ENCODE measurements at places on chromosomes 2 and 18.
A peak's percentile ranks its signal among the peaks of the same experiment; 100 is the strongest.

DNA sequence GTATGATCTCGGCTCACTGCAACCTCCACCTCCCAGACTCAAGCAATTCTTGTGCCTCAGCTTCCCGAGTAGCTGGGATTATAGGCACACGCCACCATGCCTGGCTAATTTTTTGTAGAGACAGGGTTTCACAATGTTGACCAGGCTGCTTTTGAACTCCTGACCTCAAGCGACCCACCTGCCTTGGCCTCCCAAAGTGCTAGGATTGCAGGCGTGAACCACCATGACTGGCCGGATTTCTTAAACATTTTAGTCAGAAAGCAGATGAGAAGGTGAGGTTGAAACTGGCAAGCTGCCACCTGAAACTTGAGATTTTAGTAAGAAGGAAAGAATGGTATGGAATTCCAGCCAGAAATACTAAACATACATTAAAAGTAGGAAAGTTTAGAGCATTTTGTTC, 31.9 kb downstream of the KLHL23 start:
- DNase-seq, result no peak

- no peak for DNase-seq
Measured at GRCh38 chr2:38421274-38422056, 44.4 kb upstream of the ATL2 start.

DNA sequence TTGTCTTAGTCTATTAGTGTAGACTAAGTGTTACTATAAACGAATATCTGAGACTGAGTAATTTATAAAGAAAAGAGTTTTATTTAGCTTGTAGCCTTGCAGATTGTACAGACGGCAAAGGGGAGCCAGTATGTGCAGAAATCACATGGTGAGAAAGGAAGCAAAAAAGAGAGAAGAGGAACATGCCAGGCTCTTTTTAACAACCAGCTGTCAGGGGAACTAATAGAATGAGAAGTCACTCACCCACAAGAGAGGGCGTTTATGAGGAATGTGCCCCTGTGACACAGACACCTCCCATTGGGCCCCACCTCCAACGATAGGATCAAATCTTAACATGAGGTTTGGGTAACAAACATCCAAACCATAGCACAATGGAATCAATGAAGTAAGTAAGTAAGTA, 20.6 kb upstream of the ZNF804A start:
- DNase-seq, result no peak

- DNase-seq, result no peak
Measured at GRCh38 chr2:27991146-27991545, 100.6 kb downstream of the BABAM2 start.

DNA sequence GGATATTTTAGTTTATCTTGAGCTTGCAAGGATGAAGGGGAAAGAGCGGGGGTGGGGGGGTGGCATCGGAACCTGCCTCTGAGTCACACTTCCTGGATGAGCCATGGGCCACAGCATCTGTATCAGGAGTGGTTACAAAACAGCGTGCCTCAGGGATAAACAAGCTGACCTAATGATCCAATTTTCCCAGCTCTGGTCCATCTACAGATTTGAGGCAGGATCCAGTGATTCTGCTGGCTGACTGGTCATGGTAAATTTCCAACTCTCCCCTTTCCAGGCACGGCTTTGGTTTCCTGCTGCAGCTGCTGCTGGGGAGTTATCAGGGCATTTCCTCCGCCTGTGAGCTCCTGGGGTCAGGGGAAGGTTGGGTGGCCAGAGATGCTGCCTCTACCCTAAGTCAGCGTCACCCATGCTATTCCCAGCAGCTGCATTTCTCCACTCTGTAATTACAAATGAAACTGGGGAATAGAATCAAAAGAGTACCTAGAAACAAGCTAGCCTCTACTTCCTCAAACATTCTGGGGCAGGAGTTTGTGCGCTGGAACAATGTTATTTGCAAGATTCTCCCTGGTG, 4.7 kb upstream of the HPCAL1 start:
- DNase-seq, result peak; percentile 37

DNA sequence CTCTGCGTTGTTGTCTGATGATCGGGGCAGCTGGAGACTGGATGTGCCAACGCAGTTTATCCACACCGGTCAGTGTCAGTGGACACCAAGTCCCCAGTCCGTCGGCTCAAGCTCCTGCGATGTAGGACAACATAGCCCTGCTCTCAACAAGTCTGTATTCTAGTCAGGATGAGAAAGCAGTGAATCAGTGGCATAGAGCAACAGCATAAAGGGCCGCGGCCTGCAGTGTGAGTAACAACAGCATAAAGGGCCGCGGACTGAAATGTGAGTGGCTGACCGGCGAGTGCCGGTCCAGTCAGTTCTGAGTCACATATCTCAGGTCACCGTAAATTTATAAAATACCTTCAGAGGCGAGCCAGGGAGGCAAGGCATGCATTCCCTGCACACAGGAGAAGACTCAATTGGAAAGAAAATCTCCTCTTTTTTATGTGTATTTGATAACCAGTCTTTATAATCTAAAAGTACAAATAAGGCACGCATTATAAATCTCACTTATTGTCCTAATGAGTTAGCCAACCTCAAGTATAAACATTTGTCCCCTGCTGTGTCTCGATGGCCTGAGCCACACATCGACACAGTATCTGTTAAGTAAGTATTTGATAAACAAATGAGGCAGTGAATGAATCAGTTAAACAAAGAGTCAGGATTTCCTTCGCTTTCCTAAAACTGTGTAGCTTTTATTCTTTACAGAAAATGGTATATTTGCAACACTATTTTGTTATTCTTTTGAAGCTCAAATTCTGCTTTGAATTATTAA, 33.8 kb upstream of the NFATC1 start:
- DNase-seq, result no peak

DNA sequence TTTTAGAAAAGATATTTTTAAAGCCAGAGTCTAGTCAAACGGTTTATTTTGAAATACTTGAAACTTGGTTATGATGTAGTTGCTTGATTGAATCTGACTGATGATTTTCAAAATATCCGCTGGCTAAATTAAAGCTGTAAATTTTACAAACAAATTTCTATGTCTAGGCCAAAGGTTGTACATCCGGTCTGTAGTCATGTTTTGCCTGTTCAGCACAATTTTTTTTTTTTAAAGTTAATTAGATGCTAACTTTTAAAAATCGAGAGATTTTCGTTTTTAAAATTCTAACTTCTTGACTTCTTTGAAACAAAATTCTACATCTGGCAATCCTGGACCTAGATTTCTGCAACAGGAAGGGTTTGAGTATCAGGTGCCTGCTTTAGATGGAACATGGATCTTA, 412.4 kb downstream of the TXNL1 start:
- no peak for DNase-seq

DNA sequence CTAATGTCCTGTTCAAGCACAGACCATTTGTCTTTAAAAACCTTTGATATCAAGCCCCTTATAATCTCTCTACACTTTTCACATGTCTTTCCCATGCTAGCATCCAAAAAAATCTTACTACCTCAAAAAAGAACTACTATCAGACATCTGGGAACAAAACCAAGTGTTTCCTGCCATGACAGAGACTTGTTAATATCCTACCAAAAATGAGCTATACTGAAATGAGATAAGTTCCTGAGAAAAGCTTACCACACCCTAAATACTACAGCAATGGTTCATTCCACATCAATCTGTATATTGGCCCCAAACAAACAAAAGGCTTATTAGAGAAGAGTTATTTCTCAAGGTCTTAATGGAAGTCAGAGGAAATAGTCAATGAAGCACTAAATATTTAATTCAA, 230.1 kb downstream of the DYM start:
- DNase-seq, result no peak

DNA sequence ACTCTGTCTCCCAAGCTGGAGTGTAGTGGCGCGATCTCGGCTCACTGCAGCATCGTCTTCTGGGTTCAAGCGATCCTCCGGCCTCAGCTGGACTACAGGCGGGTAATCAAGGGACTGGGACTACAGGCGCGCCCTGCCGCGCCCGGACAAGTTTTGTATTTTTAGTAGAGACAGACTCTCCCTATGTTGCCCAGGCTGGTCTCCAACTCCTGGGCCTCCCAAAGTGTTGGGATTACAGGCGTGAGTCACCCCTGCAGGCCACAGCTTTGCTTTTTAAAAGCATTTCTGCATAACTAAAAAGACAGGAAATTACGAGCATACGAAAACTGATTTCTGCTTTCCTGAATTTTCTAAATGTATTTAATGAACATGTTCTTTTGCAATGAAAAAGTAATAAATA, 916 bp upstream of the OSBPL1A start:
- DNase-seq, result no peak

GRCh38 chr2:76613330-76613729, 902.6 kb upstream of the GCFC2 start:
- DNase-seq, result no peak

DNA sequence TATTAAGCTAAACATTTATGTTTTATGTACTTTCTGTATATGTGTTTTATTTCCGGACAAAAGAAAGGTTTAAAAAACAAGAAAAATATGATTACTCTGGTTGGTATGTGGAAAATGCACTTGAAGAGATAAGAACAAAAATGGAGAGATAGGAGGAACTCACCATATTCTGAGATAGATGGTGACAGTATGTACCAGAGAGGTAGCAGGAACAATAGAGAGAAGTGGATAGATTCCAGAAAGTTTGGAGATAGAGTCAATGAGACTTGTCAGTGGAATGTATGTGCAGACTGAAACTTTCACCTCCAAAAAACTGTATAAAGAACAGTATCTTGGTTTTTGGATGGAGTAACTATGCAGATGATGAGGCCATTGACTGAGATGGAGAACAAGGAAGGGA, 105.6 kb upstream of the FSHR start:
- DNase-seq, result no peak

- no peak for DNase-seq
Measured at GRCh38 chr2:57959390-57959789, 87.2 kb upstream of the VRK2 start.

GRCh38 chr2:142974288-142975024, 97.0 kb downstream of the KYNU start:
- DNase-seq, result no peak
